ENCODE measurements at places on chromosomes 13 and 19.

DNA sequence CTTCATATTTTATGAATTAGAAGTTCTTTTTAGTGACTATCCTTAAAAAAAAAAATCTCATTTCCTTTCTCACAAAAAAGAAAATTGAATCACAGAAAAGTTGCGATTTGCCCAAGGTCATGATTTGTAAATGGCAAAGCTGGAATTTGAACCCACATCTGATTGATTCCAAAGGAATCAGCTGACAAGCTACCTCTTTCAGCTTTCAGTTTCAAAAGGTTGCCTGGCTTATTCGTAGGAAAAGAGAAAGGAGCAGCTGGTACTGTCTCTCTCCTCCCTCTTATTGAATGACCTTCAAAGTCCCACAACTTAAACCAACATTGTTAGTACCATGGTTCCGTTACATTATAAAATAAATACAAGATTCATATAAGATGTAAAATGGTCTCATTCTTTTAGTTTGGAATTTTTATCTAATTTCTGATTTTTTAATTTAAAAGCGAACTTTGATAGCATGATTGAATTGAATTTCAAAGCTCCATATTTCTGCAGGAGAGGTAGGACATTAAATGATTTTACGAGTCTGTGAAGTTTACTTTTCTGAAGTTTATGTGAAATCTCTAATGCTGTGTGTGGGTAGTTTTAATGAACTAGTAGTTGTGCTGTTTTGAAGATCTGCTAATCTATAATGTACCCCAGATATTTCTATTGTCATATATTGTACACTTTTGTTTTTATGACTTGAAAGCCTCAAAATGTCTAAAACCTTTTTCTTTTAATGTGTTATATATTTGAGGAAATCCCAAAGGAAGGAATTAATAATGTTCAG, 18.5 kb upstream of the KCTD4 start:
- no peak for DNase-seq

- no peak for DNase-seq
These were observed 128.8 kb downstream of the STK24 start for GRCh38 chr13:98447881-98448641.

- no peak for DNase-seq
These were observed 10.7 kb upstream of the SULT2A1 start for GRCh38 chr19:47896773-47897172.

GRCh38 chr13:53301449-53301848, 272.8 kb downstream of the OLFM4 start:
- DNase-seq = no peak

DNA sequence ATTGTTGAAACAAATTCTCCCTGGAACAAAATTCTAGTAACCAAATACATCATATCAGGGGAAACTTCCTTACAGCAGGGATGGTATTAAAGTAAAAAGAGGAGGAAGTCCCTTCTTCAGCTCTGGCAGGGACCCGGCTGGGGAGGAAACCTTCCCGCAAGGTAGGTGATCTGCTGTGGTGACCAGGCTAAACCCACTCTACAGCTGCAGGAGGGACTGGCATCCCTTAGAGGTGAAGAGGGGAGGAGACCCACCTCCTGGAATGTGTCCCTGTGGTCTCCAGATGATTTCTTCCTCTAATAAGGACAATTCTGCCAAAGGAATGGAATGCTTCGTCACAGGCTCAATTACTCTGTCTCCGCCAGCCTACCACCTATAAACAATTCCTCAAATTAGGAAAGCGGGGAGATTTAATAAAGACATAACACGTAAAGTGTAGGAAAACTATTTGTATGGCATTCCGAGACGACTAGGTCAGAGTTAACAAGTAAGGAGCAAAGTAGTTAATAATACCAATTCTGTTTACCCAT, 637 bp upstream of the PDS5B start:
- no peak for DNase-seq

DNA sequence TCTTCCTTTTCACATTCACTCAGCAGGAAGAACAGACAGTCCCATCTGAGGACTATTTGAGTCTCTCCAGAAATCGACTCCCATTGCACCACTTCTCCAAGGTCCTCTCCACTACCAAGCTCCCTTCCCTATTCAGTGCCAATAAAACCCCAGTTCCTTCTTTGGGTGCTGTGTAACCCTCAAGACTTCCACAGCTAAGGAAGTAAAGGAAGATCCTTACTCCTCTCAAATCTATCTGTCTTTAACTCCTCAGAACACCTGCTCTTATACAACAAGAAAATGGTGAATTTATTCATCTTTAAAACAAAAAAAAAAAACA, 29.2 kb upstream of the TM9SF2 start:
- no peak for DNase-seq

DNA sequence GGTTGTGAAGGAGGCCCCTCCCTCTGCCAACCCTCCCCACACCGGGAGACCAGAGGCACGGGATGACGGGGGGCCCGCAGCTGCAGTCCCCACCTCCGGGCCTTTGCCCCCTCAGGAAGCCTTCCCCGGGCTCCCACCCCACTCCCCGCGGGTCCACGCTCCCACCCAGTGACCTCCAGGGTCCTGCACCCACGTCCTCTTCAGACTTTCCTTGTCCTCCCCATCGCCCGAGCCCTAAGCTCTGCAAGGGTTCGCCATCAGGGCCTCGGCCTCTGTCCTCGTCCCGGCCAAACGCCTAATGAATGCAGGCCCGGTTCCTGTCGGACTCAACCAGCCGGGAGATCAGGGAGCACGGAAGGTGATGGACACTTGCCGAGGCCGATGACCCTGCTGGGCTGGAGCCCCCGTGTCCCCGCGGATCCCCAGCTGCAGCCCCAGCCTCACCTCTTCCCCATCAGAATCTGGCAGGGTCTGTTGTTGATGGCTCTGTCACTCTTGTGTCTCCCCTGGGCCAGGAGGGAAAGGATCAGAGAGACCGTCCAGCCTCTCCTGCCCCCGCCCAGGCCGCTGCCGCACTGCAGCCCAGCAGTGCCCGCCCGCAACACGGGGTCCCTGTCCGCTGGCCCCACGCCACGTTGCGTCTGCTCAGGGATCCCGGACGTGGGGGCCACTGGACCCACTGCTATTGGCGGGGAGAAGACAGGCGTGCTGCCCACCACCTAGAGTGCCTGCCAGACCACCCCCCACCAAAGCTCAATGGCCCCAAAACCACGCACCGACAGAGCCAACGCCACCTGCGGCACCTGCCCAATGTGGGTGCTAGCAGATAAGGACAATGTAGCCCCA, 5.7 kb downstream of the ATP8B3 start:
- no peak for DNase-seq

- DNase-seq = no peak
These were observed 1090.2 kb downstream of the UQCRFS1 start for GRCh38 chr19:28122734-28123133.

Data from vagina (tissue), 2 donors.